ENCODE measurements at places on chromosomes 16 and 17.

DNA sequence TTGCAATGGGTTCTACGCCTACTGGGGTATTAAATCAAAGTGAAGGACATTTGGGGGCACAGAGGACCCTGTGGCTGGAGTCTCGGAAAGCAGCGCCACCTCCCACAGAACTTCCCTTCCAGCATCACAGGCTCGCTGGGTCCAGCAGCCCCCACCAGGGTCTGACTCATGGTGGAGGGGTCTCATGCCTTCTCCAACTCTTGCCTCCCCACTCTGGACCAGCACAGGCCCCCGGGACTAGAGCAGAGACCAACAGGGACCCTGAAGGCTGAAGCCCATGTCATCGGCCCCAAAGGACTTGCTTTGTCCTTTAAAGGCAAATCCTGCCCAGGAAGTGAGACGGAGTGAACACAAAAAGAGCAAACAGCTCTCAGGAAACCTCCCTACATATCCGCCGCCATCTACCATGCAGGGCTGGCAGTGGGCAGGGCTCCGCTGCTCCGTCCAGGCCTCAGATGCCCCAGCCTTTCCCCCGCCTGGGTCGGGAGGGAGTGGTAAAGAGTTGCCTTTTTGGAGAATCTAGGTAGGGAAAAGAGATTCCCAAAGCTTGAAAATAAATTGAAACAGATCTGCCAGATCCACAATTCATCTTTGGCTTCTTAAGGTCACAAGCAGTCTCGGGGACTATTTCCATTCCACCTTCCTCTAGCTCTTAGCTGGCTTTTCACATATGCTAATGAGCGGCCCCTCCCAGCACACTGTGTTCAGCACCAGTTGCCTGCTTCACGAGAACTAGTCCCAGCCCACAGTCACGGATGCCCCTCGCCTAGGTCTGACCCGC is 2.1 kb upstream of the GPRC5C start:
- DNase-seq: no peak

DNA sequence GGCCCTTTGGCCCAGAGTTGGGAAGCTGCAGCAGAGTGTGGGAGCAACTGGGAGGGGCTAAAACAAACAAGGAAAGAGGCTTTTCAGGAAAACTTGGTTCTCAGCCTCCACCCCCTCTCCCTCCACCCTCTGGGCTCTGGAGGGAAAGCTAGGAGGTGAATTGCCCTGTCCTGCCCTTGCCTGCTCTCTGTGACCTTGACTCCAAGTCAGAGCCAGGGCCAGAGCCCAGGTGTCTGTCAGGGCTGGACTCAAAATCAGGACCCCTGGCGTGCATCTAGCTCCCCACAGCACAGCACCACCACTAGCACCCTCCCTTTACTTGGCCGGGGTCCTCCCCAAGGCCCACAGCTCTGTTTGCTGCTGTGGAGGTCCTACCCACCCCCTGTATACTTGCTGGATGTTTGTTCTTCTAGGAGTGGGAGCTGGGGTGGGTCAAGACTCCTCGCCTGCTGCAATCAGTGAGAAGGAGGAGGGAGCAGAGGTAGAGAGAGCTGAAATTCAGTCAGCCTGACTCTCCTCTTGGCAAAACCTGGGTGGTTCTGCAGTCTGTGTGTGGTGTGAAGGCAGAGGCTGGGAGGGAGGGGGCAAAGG is 2.8 kb upstream of the NR1D1 start:
- no peak for DNase-seq

- DNase-seq: no peak
Observed at GRCh38 chr16:2960183-2961010, 3.7 kb upstream of the KREMEN2 start.

DNA sequence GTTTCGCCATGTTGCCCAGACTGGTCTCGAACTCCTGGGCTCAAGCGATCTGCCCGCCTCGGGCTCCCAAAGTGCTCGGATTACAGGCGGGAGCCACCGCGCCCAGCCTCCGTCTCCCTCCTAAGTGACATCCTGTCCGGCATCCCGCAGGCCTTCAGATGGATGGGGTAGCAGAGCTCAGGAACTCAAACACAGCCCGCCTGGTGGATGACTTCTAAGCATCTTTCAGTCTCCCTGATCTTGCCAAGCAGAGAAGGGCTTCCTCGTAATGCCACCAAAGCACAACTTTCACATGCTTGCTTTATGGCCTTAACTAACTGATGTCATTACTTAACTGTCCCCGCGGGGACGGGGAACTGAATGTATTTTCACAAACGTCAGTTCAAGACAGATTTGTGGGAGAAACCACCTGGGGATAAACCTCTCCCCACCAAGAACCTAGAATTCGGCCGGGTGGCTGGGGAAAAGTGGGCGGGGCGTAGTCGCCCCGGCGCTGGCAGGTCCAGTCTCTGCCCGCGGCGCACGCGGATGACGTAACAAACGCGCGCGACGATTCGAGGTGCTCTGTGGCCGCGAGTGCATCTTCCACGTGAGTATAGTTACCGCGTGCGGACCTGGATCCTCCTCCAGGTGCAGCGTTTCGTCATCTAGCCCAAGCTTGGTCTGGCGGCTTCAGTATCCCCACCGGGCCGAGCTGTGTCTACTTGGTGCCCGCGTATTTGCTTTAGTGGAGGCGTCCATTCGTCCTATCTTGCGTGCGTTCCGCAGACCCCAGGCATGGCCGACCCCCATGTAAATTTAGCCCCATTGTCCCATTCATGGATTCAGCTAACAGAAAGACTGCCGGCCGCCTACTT is at the start of gene PFAS:
TSS of gene PFAS (plus strand) at position 539 of the 857 bp plus-strand sequence. CDS start 4,649 bp downstream, outside the sequence.
- peak; percentile 77 for DNase-seq

- no peak for DNase-seq
Observed at GRCh38 chr16:6105115-6105514, 1007.5 kb upstream of the EEF2KMT start.

DNA sequence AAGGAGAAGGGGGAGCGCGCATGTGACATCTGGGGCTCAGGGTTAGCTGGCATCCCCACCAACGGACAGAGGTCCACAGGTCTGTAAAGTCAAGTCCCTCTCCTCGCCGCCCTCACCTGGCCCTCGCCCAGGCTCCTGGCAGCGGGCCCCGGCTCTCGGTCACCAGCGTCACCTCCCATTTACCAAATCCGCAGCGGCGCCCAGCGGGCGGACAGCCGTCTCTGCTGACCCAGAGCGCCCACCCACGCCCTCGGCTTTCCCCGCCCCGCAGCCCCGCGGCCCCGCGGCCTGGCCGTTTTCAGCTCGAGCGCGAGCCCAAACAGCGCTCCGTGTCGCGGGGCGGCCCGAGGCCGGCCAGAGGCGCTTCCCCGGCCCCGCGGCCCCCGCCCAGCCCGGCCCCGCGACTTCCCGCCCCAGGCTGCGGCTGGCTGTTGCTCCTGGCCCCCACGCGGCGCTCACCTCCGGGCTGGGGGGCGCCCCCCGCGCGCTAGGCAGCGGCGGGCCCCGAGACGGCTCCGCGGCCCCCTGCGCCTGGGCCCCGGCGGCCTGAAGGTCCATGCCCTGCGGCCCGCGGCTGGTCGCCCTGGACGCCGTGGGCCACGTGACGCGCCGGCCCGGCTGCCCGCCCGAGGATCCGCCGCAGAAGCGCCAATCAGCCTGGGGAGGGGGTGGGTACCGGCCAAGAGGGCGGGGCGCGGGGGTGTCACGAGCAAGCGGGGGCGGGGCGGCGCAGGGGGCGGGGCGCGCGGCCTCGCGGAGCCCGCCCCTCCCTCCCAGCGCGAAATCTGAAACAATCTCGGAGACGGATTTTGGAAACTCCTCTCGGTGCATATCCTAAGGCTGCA is at the start of gene COPRS:
TSS of gene COPRS (minus strand) at position 603 of the 845 bp plus-strand sequence. CDS start at position 558, 45 bp downstream.
- DNase-seq: peak; percentile 85

DNA sequence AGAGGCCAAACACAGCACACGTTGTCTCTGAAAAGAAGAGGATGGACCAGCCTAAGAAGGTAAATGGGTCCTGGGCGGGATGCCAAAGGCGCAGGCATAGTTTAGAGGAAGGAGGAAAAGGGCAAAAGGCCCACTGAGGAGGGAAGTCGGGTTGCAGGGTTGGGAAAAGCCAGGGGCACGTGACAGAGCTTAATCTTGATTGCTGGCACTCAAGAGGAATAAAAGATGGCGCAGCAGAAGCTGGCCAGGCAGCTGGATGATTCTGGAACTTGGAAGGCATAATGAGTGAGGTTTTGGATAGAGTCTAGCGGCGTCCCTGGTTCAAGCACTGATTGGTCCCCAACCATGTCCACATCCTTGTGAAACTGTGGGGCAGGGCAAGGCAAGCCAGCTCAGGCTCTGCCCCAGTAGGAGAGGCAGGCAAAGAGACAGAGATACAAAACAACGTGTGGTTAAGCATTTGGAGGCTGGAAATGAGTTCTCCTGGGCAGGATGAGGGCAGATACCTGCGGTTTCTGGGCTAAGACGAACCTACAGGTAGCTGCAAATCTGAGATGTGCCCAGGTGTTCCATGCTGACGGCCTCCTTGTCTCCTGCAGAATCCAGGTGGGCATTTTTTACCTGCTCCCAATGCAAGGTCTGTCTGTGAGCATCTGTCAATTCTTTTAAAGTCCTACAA is 52.7 kb upstream of the CIBAR2 start:
- no peak for DNase-seq

DNA sequence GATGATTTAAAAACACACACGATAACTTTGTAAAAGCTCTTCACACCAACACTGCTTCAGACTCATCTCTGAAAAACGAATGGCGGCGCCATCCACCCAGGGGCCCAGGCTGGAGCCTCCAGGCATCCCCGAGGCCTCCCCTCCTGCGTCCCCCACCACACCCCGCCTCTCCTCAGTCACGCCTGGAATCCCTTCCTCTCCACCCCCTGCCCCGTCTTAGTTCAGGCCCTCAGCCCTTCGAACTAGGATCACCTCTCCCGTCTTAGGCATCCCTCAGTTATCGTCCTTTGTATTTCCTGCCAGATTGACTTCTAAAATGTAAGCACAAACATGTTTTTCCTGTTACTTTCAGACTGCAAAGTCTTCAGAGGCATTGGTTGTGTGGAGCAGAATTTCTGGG is 58.3 kb downstream of the NDEL1 start:
- DNase-seq: no peak

GRCh38 chr17:48799069-48799723 is 17.8 kb downstream of the TTLL6 start:
- no peak for DNase-seq

GRCh38 chr16:883340-883739 is 82.8 kb upstream of the GNG13 start:
- no peak for DNase-seq

DNA sequence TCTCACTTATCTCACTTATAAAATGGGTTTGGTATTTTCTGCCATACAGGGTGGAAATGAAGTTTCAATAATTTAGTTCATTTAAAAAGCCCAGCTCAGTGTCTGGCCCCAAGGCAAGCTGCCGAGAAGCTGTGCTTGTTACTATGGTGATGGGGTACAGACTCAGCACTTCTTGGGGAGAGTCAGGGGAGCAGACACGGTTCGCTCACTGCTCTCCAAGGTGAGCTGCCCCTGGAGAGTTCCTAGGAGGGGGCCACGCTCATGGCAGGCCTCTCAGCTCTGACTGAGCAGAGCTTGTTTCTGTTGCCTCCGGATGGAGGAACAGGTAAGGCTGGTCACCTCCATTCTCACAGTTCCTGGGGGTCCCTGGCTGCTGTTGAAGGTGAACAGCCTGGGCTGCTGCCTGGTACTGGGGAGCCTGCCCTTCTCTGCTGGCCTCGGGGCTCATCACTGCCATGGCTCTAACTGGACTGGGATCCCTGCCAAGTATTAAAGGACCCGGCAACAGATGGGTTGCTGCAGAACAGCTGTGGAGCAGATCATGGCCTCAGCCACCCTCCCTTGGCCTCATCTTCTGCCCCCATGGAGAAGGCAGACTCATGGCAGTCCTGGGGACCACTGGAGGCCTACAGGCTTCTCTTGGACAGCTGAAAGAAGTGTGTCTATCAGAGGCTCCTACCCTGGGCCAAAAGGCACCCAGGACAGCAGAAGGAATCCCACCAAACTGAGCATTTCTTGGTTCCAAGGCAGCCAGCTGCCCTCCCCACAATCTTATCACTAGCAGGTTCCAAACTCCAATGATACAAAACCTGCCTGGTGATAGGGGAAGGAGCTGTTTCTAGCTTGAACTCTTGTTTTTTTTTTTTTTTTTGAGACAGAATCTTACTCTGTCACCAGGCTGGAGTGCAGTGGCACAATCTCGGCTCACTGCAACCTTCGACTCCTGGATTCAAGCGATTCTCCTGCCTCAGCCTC is 25.9 kb upstream of the SPATA32 start:
- DNase-seq: no peak

GRCh38 chr17:63991611-63992010 is 6.5 kb upstream of the PRR29 start:
- no peak for DNase-seq

DNA sequence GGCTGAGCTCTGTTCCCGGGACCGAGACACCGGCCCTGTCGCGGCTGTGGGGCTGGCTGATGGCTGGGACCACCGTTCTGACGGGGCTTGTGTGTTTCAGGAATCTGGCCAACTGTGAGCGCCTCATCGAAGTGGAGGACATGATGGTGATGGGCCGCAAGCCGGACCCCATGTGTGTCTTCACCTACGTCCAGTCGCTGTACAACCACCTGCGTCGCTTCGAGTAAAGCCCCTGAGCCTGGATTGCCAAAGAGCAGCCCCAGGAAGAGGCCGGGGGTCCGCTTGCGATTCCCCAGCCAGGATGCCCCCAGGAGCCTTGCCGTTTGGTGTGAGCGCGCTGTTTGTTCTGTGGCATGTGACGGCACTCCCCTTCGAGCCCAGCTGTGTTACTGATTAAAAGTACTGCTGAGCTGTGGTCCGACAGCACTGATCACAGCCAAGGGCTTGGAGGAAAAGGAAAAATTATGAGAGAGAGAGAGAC is 23.0 kb downstream of the SMTNL2 start:
- no peak for DNase-seq

- no peak for DNase-seq
Observed at GRCh38 chr16:56477096-56477878, 25.9 kb downstream of the OGFOD1 start.

DNA sequence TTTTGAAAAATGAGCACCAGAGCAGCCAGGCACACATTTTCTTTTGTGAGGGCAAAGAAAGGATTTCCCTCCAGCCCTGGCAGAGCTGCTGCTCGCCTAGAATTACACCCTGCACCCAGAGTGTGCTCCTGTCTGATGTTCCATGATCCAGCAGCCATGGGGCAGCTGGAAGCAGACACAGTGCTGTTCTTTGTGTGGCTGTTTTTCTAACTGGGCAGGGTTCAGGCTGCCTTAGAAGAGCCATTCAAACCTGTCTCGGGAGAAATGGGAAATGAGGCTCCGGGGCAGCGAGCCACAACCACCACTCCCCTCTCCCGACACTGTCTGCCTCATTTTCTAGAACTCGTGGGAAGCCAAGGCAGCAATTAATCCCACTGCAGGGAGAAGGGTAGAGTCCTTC is 28.9 kb downstream of the LITAF start:
- DNase-seq: no peak

GRCh38 chr17:1216217-1217088 is 36.7 kb upstream of the ABR start:
- no peak for DNase-seq

DNA sequence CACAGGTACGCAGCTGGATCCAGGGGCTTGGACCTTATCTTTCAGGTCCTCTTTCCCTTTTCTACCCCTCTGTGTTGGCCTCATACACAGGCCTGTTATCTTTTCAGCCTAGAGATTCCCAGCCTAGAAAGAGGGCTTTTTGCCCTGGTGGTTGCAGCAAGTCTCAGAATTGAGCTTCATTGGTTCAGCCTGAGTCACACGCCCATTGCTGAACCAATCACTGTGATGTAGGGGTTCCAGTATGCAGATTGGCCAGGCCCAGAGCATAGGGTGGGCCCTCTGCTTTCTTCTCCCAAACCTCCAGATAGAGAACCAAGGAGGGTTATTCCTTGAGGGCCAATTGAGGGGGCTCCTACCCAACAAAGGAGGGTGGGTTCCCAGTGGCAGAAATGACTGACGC is 32.8 kb downstream of the GPT2 start:
- DNase-seq: no peak

- DNase-seq: no peak
Observed at GRCh38 chr17:64679710-64680216, 17.7 kb upstream of the SMURF2 start.

- DNase-seq: no peak
Observed at GRCh38 chr17:4808378-4808767, 1.4 kb downstream of the PLD2 start.

Data from COR-L47 (cell line).